ENCODE measurements at places on chromosomes 2 and 18.

- DNase-seq: no peak
Observed at GRCh38 chr2:227325839-227326195, 766 bp downstream of the MFF start.

DNA sequence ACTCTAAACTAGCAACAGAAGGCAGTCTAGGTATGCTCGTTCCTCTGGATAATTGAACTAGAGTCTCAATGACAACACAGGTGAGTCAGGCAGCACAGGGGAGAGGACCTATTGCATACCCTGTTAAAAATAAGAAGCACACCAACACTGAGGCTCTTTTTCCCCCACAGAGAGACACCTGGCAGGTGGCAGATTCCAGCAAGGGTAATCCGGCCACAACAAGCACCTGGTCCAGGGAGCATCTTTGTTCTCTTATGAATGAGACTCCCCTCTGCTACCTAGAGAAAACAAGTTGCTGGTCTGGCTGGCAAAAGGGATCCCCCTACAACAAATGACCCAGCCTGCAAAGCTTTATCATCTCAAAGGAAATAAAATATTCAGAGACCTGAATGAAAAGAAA is 508.9 kb upstream of the POU3F3 start:
- no peak for DNase-seq

- DNase-seq: no peak
Observed at GRCh38 chr2:241014764-241015163, 16.3 kb downstream of the SNED1 start.

DNA sequence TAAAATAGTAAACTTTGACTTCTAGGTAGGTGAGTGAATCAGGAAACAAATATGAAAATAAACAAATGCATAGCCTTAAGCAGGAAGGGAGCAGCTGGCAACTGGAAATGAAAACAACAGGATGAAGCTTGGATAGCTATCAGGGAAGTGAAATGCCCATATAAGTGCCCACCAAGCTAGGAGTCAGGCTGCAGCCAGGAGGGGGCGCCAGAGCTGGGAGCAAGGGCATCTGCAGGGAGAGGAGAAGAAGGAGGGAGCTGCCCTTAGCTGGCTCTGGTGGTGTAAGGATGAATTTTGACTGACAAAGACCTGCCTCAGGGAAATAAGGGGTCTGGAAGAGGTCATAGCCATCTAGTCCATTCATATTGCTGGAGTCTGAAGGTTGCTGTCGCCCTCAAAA is 298.3 kb downstream of the TDRD15 start:
- no peak for DNase-seq

GRCh38 chr18:58639751-58640427 is 11.0 kb upstream of the ALPK2 start:
- no peak for DNase-seq

DNA sequence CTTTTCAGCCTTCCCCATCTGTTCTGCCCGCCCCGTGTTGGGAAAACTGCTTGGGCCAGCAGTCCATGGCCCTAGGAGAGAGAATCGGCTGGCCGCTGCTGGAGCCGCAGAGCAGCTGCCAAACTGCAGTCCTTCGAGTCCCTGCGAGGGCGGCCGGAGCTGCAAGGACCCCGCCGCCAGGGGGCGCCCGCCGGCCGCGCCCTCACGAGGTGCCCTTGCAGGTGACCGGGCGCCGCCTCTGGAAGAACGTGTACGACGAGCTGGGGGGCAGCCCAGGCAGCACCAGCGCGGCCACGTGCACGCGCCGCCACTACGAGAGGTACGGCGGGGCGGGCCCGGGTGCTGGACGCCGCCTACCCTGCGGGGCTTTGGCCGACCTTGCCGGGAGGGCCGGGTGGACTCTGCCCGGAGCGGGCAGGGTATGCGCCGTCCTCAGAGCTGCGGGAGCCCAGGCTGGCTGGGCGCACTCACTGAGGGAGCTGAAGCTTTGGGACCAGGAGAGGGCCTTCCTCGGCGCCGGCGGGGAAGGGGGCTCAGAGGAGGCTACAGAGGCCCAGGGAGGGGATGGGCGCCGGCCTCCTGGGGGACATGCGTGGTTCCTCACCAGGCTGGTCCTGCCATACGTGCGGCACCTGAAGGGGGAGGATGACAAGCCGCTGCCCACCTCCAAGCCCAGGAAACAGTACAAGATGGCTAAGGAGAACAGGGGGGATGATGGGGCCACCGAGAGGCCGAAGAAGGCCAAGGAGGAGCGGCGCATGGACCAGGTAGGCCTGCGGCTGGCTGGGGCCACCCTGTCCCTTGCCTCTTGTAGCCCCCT is 13.6 kb downstream of the ARID5A start:
- DNase-seq: no peak

Measured in activated naive CD4-positive, alpha-beta T cell (primary cell).